Activated CD8-positive, alpha-beta memory T cell treated with anti-CD3 and anti-CD28 coated beads for 1 hour (primary cell): ENCODE measurements at places on chromosomes 5 and 9.

DNA sequence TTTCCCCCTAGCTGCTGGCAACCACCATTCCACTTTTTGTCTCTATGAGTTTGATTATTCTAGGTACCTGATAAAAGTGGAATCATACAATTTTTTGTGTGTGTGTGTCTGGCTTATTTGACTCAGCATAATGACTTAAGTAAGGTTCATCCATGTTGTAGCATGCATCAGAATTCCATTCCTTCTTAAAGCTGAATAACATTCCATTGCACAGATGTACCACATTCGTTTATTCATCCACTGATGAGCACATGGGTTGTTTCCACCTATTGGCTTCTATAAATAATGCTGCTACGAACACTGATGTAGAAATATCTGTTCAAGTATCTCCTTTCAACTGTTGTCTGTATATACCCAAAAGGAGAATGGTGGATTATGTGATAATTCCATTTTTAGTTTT is 33.7 kb downstream of the AP3B1 start:
- DNase-seq, result no peak

- DNase-seq, result no peak
Observed at GRCh38 chr9:124420991-124421543, 5.8 kb upstream of the PSMB7 start.

DNA sequence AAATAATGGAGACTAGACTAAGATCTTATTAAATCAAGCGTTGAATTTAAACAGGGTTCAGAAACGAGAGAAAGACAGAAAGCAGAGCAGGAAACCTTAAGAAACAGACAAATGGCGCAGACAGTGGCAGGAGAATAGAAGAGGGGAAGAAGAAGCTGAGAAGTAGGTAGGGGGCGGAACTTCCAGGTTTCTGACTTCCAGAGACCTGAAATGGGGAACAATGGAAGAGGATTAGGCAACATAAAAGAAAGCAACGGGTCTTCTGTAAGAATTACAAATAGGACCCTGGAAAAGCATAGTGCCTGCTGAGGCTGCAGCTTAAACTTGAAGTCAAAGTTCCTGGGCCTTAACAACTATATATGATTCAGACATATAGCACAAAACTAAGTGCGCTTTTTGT is 101.7 kb downstream of the BNC2 start:
- DNase-seq, result no peak

DNA sequence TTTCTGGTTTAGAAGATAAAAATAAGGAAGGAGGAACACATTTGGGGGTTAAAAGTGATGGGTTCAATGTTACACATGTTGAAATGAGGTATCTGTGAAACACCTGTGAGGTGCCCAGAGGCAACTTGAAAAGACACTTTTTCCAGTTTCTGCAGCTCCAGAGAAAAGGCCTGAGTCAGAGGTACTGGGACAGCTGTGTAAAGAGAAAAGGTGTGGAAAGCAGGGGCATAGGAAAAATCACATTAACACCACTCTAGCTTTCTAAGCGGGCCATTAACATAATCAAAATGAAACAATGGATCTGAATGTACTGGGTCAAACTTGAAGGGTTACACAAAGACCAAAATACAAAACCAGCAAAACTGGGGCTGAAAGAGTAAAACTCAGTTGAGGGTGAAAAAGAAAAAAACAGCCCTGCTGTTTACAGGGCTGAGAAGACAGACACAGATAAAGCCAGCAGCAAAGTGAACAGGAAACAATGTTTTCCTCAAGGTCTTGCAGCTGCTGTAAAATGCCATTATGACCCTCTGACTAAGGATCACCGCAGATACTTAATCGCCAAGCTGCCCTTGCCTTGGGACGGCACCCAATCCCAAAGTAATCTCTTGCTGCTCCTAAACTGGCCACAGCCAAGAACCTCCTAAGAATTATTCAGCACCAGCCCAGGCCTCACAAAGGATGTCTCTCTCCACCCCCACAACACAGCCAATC is 104.7 kb downstream of the DROSHA start:
- no peak for DNase-seq

DNA sequence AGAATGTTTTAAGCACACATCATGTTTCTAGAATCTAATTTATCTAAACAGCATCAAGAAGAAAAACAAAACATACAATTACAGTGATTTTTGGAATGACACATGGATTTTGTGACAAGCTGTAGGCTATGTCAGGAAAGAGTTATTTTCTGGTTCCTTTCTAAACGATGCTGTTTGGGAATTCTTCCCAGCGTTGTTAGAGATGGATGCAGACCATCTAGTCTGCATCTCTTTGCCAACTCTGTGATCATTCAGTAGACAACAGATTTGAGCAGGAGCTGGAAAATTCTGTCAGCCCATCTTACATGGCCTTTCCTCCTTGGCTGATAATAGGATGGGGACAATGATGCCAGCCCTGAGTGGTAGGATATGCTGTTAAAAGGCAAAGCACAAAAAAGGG is 295.7 kb upstream of the TRPC7 start:
- no peak for DNase-seq

DNA sequence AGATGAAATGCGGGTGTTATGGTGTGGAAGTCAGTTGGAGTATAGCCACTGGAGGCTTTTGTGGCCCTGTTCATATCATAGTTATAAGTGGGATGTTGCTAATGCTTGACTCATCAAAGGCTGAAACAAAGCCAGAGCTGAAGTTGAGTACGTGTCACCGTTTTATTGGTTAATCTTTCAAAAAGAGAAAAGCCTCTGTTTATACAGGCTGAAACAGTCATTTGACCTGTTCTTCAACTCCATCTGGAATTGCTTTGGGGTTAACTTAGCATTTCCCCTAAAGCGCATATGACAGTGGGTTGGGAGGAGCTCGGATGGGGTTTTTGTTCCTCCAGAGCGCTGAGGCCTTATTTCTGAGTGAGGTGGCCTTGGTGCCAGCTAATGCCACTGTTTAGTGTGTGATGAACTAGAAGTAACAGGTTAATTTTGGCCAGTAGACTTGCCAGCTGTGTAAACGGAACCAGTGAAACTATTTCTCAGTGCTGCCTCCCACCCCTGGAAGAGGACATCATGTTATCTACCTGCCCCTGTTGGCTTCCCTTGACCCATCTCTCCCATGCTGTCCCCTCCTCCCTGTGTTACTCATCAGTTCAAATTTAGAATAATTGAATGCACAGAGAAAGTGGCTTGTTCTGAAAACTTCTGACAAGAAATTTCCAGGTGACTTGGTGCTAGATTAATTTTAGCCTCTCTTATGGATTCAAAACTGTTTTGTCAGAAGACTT is 34.2 kb downstream of the MTAP start:
- no peak for DNase-seq

GRCh38 chr9:37916471-37917312 is 12.8 kb upstream of the SLC25A51 start:
- DNase-seq, result no peak

DNA sequence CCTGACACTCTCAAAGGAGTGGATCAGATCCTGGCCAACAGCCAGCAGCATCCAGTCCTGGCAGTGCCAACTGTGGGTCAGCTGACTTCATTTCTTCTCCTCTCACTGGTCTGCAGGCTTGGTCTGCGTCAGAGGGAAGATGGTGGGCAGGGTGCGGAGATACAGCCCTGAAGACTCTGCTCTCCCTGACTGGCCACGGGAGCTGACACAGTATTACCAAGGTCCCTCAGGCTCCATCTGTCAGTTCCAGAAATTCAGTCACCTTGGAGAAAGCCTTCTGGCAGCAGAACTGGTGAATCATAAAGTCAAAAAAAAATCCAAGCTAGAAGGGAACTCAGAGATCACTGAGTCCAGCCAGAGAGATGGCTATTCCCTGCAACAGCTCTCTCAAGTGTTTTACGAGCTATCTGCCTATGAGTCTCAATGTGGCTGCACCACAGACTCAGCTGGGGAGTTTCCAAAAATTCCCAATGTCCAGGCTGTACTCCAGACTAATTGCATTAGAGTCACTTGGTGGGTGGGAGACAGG is 27.9 kb downstream of the C1QTNF2 start:
- DNase-seq, result no peak

DNA sequence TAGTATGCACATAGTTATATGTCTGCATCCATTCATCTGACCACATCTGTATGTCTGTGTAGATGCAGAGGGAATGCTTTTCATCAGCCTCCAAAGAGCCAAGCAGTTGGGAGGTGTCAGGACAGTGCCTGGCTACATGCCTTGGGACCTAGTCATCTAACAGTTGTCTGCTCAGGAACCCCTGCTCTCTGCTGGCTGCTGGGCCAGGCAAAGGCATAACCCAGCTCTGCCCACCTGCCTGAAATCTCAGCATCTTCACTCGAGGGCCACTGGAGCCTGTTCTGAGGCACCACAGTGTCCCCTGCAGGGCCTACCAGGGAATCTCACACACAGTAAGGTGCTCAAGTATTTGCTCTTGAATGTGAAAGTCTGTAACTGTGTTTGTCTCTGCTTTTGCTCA is 3.7 kb downstream of the C9orf50 start:
- DNase-seq, result no peak
